ENCODE measurements at places on chromosomes 1 and 21. TPM values are rescaled to one million over a fixed set of nuclear protein-coding genes. Genes with fewer than 3 reads are reported as not detected.

- H3K4me3 ChIP-seq, result no peak overlapping the region
- peaks cover 9% of the 10 kb centered on the region for H3K27me3 ChIP-seq
- H3K4me1 ChIP-seq, result no peaks in the 10 kb centered on the region
- no peaks in the 10 kb centered on the region for H3K36me3 ChIP-seq
- no peak for DNase-seq
- H3K27ac ChIP-seq, result no peak overlapping the region
Observed at GRCh38 chr1:22636927-22637326, 499 bp downstream of the C1QA start.

DNA sequence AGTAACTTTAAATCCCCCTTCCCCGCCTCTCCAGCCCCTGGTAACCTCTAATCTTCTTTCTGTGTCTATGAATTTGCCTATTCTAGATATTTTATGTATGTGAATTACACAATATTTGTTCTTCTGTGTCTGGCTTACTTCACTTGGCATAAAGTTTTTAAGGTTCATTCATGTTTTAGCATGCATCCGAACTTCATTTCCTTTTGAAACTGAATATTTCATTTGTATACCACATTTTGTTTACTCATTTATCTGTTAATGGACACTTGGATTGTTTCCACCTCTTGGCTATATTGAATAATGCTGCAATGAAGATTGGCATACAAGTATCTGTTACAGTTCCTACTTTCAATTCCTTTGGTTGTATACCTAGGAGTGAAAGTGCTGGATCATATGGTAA is 205.3 kb downstream of the TM2D1 start:
- no peaks in the 10 kb centered on the region for H3K36me3 ChIP-seq
- H3K27me3 ChIP-seq, result no peaks in the 10 kb centered on the region
- no peak overlapping the region for H3K4me3 ChIP-seq
- no peak overlapping the region for H3K27ac ChIP-seq

DNA sequence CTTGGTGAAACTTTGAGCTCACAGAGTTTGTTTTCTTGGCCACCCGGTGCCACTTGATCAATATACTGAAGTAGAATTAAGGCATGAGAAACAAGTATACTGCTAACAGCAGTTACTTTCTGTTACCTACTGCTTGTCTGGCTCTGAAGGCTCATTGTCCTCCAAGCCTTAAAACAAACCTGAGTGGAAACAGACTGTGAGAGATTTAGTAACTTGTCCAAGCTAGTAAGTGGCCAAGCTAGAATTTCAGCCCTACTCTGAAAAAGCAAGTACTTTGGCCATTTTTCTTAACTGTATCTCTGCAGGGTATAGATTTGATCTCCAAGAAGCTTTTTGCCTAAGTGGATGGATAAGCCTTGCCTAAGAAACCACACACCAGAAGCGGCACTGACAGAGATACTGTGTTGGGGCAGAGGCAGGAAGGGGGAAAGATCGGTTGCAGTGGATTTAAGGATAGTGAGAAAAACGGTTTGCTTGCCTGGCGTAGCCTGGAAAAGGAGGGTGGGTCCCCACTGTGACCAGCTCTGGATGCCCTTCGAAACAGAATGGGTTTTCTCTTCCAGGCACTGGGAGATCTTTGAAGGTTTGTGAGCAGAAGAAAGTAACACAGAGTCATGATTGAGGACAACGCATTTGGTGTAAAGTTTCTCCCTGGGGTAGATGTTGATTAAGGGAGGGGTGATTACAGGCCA is 2.1 kb upstream of the MACO1 start:
- peaks cover 4% of the 10 kb centered on the region for H3K27me3 ChIP-seq
- DNase-seq, result no peak
- H3K4me1 ChIP-seq, result peaks cover 30% of the 10 kb centered on the region
- H3K27ac ChIP-seq, result peak overlapping the region; percentile 61

DNA sequence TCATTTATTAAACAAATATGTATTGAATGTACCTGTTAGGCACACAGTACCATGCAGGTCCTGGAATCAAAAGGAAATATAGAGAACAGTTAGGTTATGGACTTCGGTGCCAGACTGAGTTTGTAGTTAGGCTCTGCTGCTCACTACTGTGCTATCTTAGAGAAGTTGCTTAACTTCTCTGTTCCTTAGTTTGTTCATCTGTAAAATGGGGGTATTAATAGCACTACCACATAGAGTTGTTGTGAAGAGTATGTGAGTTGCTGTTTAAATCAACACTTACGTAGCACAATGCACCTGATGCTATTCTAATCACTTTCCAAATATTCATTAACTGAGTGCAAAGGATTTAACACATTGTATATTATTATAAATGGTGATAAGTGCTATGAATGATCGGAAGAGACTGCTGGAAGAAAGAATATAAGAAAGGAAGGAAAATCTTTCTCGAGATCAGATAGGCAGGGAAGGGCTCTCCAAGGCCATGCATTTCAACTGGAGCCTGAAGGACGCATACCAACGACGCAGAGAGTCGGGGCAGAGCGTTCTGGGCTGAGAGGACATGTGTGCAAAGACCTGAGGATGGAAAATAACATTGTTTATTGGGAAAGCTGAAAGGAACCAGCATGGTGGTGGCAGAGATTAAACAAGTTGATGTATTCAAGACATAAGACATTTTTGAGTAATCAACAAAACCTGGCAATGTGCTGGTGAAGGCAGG is 3.5 kb upstream of the AKNAD1 start:
- no peak overlapping the region for H3K4me3 ChIP-seq
- H3K27ac ChIP-seq, result no peak overlapping the region
- H3K36me3 ChIP-seq, result no peaks in the 10 kb centered on the region
- H3K4me1 ChIP-seq, result peaks cover 13% of the 10 kb centered on the region

- H3K27ac ChIP-seq, result no peak overlapping the region
- no peak overlapping the region for H3K4me3 ChIP-seq
- DNase-seq, result no peak
Observed at GRCh38 chr1:94898491-94899385, 28.2 kb downstream of the CNN3 start.

MPZL1 gene
- total RNA-seq, result 441 TPM

DNA sequence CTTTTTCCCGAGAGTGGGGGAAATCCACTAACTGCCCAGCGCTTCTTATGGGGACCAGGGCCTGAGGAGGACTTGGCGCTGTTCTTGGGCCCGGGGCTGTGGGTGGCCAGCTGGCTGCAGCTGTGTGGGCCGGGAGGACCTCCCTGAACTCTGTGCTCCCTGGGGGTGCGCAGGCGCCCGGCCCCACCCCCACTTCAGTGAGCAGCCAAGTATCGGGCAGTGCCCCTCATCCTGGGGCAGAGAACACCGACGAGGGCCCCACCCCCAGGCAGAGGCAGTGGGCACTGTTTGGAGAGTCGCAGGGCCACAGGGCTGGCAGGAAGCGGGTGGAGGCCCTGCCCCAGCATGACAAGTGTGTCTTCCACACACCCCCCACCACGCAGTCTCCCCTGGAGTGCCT is 32.5 kb upstream of the SLC19A1 start:
- H3K36me3 ChIP-seq, result no peaks in the 10 kb centered on the region
- H3K4me1 ChIP-seq, result peaks cover 2% of the 10 kb centered on the region
- no peak for DNase-seq
- no peak overlapping the region for H3K27ac ChIP-seq
- no peak overlapping the region for H3K4me3 ChIP-seq

DNA sequence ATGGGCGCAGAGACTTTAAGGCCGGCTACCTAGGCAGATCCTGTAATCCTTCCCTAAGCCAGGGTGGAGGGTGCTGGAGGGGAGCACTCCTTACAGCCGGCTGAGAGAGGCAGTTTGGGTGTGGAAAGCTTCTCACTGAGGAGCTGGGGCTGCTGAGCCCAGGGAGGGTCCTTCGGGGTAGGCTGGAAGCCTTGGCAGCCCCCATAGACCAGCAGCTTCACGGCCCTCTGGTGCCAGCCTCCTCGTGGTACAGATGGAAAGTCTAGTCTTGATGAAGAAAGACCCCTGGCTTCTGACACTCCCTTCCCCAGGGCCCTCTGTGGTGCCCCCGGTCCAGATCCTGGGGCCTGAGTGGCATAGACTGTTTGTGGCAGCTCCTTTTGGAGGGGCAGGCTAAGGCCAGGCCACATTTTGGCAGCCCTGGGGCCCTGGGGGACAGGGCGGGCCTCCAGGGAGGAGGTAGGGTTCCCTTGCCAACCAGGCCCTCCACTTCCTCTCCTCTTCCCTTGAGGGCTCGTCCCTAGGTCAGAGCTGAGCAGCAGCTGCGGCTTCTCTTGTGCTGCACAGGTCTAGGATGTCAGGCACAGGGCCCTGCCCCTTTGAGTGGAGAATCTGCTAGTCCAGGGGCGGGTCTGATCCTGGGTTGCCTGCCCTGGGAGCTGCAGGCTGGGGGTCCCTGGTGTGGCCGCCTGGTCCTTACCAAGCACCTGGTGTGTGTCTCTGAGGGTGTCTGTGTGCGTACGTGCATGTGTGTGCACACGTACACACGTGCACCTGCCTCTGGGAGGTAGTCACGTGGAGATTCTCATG is 4.8 kb downstream of the AMPD2 start:
- no peak overlapping the region for H3K27ac ChIP-seq
- H3K27me3 ChIP-seq, result peaks cover 27% of the 10 kb centered on the region
- no peak for DNase-seq
- H3K4me1 ChIP-seq, result peaks cover 25% of the 10 kb centered on the region
- H3K36me3 ChIP-seq, result peaks cover 15% of the 10 kb centered on the region

DNA sequence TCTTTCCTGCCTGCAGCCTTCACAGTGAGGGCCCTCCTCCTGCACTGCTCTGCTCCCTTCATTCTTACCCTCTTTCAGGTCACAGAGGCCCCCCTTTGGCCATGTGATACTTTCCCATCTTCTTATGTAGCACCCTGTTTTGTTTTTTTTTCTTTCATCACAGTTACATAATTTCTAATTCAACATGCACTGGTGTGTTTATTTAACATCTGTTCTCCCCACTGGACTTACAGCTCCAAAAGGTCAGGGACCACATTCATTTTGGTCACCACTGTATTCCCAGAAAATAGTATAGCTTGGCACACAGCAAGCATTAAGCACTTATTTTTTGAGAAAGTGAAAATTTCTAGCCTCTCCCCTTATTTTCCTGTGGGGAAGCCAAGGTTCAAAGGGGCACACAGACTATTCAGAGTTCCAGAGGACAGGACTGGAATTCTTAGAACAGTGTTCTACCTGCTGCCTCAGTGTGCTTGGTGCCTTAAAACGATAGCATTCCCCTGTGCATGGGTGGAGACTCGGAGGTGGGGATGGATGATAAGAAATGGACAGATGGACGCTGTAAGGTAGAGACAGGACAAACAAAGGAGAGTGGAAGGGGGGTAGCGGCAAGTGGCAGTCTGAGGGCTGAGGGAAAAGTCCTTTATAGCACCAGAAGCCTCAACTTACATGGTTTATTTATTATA is 5.3 kb downstream of the DENND2D start:
- H3K27me3 ChIP-seq, result peaks cover 25% of the 10 kb centered on the region
- H3K36me3 ChIP-seq, result peaks cover 21% of the 10 kb centered on the region
- DNase-seq, result no peak
- H3K27ac ChIP-seq, result peak overlapping the region; percentile 27
- peak overlapping the region; percentile 76 for H3K4me3 ChIP-seq

SOX13 gene
- 107 TPM for total RNA-seq

CFAP107 gene
- total RNA-seq, result not detected

GRCh38 chr1:162275622-162276175 is 101.0 kb downstream of the SPATA46 start:
- peaks cover 25% of the 10 kb centered on the region for H3K4me1 ChIP-seq
- DNase-seq, result no peak
- no peaks in the 10 kb centered on the region for H3K36me3 ChIP-seq
- no peak overlapping the region for H3K27ac ChIP-seq

DNA sequence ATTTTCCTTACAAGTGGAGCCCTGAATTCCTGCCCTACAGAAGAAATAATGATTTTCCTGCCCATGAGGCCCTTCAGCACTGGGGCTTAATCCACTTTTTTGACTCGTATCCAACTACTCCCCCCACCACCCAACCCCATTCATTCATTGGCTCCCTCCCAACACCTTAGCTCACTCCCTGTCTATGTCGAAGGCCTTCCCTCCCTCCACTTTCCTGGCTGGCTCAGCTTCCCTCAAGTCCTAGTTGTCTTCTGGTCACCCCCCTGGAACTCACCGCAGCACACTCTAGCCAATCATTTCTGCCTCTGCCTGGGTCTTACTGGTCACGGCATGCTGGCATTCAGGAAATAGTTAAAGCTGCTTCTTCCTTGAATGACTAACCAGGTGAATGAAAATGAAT is 118.9 kb downstream of the PGBD5 start:
- no peak overlapping the region for H3K4me3 ChIP-seq
- peaks cover 6% of the 10 kb centered on the region for H3K27me3 ChIP-seq
- no peak for DNase-seq
- no peak overlapping the region for H3K27ac ChIP-seq

AUNIP gene
- 3.3 TPM for total RNA-seq

DNA sequence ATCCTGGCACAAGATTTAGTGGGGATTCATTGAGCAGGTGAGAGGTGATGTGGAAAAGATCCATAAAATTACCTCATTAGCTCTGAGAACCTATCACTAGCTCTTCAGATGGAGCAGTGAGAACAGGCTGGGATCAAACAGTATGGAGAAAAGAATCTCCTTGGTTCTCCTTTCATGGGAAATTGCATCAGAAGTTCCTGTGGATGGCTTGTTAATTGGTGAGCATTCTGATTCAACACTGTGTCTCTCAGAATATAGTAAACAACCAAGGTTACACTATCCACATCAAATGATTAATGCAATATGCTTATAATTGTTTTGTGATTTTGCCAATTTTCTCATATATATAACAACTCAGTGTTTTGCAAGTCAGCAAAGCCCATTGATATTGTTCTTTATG is 8.3 kb upstream of the CD55 start:
- DNase-seq, result no peak
- no peaks in the 10 kb centered on the region for H3K27me3 ChIP-seq
- H3K4me3 ChIP-seq, result no peak overlapping the region
- H3K4me1 ChIP-seq, result no peaks in the 10 kb centered on the region

GRCh38 chr1:59752556-59753414 is 62.0 kb upstream of the HOOK1 start:
- no peak overlapping the region for H3K27ac ChIP-seq
- no peak for DNase-seq
- H3K4me1 ChIP-seq, result peaks cover 14% of the 10 kb centered on the region
- H3K4me3 ChIP-seq, result no peak overlapping the region
- H3K27me3 ChIP-seq, result peaks cover 3% of the 10 kb centered on the region

DNA sequence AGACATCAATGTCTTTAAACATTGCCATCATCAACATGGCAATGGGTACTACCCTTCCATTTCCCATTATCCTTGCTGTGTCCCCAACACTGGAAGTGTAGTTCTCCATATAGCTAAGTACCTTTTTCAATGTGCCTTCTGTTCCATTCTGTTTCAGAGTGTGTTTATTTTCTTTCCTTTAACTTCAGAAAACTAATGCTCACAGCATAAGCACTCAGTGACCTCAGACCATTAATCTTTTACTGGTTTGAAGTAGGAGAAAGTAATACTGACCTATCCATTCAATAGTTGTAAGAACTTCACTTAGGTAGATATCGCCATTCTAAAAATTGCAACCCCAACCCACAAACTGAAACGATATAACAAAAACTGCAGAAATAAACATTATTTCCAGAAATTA is 37.8 kb downstream of the KCNJ15 start:
- H3K36me3 ChIP-seq, result no peaks in the 10 kb centered on the region
- peaks cover 3% of the 10 kb centered on the region for H3K27me3 ChIP-seq
- DNase-seq, result no peak
- H3K4me1 ChIP-seq, result peaks cover 38% of the 10 kb centered on the region

All from endothelial cell (in vitro differentiated cells).